ENCODE measurements at places on chromosomes 1 and 21.

GRCh38 chr1:79079770-79080169 lies 73.2 kb upstream of the ADGRL4 start:
- DNase-seq: peak; percentile 2

DNA sequence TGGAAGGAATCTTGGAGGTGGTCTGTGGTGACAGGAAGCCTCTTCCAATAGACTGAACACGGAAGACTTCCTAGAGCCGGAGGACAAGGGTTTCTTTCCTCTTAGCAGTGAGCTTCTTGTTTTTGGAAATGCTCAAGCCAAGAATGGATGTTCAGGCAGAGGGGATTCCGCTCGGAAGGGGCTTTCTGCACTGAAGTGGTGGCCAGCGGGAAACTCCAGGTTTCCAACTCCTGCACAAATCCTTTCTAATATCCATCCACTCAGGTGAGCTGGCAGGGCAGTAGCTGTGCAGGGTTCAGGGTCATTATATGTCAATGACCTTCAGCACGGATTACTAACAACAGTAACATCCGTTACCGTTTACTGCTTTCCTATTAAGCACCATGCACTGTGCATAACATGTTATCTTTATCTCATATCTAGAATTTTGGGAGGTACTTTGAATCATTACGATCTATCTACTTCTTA lies 573 bp upstream of the CPT2 start:
- DNase-seq: no peak

DNA sequence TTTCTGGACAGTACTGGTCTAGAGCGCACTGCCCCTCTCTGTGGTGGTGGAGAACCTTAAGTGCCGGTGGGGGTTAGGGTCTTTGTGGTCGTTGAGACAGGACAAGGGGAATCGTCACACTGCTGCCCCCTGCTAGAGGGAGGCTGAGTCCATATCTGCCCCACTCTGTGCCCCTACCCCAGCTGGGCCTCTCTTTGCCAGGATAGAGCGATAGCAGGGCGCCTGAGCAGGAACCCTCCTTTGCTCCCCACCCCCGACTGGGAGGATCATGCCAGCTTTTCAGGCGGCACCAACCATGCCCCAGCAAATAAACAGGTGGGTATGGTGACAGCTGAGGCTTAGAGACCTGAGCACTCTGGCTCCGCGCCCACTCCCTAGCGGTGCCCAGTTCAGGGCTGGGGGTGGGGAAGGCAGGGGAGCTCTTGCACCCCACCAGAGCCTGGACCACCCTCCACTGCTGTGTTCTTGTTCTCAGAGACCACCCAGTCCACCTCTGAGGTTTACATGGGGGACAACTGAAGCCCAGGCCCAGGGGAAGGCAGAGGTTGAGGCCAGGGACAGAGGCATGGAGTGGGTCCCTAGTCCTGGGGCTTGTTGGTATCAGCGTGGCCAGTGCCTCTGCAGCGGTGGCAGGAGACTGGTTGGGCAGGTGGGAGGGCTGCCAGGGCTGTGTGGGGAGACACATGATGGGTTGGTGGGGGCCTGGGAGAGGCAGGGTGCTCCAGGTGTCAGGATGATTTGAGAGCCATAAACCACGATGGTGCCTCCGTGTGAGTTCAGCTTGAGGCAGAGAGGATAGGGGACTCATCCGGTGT lies 1.6 kb downstream of the PADI2 start:
- no peak for DNase-seq

DNA sequence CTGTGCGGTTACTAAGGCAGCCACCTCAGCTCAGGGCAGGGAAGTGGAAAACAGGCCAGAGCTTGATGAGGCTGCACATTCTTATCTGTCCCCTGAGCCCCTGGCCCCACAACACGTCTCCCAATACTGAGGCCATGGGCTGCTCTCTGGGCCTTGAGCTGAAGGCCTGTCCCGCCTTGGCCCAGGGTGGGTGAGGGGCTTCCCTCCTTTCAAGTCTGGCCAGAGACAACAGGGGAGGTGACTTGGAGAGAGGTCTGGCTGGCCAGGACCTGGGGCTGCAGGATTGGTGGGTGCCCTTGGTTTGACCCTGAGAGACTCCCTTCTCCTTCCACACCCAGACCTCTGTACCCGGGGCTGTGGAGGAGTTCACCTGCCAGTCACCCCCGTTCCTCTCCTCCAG lies 563.8 kb downstream of the PTPRU start:
- DNase-seq: no peak

- DNase-seq: no peak
Measured at GRCh38 chr1:54152696-54153095, at the start of gene CDCP2. CDCP2 (minus strand) TSS chr1:54153000; CDS start chr1:54152922, 78 bp downstream.

All from MV-4-11 (cell line).